NCI-H1417 (cell line): ENCODE measurements at places on chromosomes 12 and 14.
A peak's percentile ranks its signal among the peaks of the same experiment; 100 is the strongest.

- DNase-seq: peak; percentile 61
Measured at GRCh38 chr12:105736498-105736897, 402.3 kb downstream of the NUAK1 start.

DNA sequence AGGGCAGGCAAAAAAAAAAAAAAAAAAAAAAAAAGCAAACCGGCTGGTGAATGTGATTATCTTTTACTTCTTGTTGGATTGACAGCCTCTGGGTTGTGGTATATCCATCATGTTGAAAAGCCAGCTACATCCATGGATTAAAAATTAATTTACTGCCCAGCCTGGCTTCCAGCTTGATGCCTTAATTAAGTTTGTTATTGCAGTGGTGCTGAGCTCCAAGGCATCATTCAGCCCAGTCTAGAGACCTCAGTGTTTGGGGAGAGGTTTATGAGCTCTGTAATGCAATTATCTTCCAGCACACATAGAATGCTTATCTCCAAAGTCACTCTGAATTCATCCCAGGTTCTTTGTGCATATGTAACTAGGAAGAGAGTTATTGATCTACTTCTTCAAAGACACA, 114.8 kb downstream of the RIMBP2 start:
- DNase-seq: no peak

GRCh38 chr12:112170376-112170775, 45.0 kb downstream of the TRAFD1 start:
- DNase-seq: no peak

DNA sequence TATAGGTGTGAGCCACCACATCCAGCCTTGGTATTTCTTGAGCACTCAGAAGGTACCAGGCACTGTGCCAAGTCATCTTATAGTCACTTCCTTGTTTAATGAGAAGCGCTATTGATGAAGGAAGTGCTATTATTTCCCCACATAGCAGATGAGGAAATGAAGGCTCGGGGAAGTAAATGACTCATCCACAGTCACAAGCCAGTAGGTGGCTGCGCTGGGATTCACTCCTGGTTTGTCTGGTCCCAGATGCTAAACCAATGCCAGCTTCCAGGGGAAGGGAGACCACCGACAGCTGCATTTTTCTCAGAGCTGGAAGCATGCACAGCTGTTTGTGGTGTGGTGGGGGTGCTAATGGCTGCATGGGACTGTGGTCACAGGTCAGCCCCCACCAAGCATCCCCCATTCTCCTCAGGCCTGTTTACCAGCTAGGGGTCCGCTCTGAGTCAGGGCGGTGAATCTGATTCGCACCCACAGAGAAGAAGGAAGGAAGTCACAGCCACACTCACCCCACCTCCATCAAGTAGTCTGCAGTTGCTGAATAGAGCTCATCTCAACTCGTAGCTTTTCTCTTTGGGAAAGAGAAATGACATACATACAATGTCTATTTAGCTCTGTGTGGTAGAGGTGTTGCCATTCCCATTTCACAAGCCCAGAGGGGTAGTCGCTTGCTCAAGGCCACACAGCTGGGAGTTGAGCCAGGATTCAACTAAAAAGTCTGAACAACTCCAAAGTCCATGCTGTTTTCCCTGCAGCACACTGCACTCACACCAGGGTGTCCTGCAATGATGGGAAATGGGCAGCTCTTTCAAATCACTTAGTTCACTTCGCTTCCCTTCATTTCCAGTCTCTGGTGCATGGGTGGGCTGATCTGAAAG, 6.3 kb upstream of the LTBP2 start:
- no peak for DNase-seq

DNA sequence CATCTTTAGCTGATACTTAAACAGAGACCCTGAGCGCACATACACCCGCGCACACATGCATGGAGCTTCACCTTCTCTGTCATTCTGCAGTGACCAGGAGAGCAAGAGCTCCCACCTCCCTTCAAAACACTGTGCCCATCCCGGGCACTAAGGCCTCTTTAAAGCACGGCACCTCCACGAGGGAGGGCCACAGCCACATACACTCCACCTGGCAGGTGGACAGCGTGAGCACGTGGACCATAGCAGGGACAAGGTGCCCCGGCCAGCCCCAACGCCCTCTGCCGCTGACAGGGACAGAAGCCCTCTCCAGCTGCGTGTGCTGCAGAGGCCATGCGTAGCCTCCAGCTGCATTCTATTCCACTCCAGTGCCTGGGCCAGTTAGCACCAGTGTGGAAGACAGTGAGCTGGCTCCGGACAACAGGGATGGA, 5.4 kb downstream of the GAPDH start:
- DNase-seq: no peak

DNA sequence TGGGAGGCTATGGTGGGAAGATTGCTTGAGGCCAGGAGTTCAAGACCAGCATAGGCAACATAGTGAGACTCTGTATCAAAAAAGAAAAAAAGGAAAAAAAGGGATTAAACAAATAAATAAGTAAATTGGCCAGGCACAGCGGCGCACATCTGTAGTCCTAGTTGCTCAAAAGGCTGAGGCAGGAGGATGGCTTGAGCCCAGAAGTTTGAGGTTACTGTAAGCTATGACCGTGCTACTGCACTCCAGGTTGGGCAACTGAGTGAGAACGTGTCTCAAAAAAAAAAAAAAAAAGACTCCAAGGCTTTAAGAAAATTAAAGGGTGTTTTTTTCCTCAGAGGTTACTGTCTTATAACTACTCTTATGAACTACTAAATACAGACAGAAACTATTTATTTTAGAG, 11.7 kb downstream of the BEST3 start:
- DNase-seq: no peak

- DNase-seq: no peak
Measured at GRCh38 chr14:60212503-60213371, 36.3 kb upstream of the PPM1A start.

DNA sequence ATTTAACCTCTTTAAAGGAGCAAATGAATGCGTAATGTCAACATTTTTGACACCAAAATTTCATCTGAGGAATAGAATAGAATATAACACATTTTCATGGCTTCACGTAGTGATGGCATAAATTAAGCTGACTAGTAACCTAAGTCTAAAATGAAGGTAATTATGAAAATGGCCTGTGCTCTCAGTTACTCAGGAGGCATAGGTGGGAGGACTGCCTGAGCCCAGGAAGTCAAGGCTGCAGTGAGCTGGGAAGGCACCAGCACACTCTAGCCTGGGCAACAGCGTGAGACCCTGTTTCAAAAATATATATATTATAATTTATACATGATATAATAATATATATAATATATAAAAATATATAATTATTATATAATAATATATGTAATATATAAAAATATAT, 383.2 kb upstream of the ATP2B1 start:
- no peak for DNase-seq

DNA sequence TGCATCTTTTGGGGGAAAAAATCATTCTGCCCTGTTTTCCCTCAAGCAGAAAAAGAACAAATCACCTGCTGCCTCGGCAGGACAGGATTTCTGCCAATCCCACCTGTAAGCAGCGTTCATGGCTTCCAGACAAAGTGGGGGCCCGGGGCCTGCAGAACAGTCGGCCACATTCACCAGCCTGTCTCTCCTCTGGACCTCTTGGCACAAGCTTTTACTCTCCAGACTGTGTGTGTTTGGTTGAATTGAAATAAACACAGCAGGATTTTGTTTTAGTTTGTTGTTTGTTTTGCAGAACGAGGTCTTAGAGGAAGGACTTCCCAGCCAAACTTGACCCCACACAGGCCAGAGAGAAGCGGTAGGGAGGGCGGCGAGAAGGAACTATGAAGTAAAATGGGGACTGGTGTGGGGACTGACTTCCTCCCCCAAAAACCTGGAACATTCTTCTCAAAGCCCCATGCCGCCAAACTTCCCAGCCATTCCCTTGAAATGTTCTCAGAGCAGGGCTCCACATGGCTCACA, 41.7 kb upstream of the FOS start:
- no peak for DNase-seq

- no peak for DNase-seq
Measured at GRCh38 chr12:43277651-43278540, 274.1 kb downstream of the ADAMTS20 start.

DNA sequence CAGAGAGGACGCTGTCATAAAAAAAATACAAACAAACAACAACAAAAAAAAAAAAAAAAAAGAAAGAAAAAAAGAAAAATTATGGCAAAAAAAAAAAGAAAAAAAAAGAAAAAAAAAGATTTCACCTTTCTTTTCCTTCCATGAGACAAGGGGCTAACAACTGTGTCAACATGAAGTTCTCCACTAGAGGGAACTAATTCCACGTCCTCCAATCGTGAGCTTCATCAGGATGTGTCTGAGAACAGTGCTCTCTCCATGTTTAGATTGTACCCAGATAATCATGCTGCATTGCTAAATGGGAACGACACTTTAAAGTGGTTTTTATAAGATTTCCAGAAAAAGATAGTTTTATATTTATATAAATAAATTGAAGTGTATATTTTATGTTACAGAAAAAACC, 96.2 kb upstream of the PTPRB start:
- DNase-seq: peak; percentile 50

DNA sequence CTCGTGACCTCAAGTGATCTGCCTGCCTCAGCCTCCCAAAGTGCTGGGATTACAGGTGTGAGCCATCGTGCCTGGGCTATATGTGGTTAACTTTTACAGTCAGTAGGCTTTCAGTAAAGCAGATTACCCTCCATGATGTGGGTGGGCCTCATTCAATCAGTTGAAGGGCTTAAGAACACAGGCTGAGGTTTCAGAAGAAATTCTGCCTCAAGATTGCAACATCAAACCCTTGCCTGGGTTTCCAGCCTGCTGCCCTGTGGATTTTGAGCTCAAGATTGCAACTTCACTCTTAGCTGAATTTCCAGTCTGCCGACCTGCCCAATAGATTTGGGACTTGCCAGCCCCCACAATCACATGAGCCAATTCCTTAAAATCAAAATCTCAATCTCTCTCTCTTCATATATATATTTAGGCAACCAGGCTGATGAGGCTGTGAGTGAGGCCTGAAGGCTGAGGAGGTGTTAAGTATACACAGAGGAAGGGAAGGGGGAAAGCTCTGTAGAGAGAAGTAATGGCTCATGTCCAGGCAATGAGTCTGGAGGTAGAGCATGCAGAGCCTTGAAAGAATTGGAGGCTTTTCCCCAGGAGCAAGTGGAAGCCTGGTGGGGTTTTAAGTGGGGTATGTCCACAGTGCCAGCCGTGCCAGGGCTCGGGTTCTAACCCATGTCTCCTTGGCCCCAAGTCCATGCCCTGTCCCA, 33.3 kb upstream of the ACTN1 start:
- no peak for DNase-seq

GRCh38 chr14:59344691-59345455, 120.3 kb downstream of the GPR135 start:
- DNase-seq: no peak

DNA sequence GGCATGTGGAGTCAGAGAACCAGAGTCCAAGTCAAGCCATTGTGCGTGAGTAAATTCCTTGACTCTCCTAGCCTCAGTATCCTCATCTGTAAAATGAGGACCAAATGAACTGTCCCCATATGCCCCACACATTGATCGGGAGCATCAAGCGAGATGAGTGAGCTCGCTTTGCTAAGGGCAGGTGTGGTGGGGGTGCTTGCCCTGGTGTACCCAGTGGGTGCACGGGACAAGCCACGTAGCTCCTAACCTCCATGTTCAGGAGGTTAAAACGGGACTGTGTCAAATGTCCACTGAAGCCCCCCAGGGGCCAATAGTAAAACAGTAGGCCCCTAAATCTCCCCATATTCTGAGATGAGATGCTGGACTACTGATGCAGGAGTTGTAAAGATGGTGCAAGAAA, 60.9 kb downstream of the SERPINA3 start:
- no peak for DNase-seq

- DNase-seq: no peak
Measured at GRCh38 chr12:102120886-102121285, 903 bp downstream of the PARPBP start.

- DNase-seq: no peak
Measured at GRCh38 chr14:68655021-68655831, 137.6 kb downstream of the ZFP36L1 start.

- no peak for DNase-seq
Measured at GRCh38 chr12:28021704-28022103, 49.2 kb upstream of the PTHLH start.

- DNase-seq: no peak
Measured at GRCh38 chr12:90631591-90632212, 323.3 kb downstream of the CCER1 start.

DNA sequence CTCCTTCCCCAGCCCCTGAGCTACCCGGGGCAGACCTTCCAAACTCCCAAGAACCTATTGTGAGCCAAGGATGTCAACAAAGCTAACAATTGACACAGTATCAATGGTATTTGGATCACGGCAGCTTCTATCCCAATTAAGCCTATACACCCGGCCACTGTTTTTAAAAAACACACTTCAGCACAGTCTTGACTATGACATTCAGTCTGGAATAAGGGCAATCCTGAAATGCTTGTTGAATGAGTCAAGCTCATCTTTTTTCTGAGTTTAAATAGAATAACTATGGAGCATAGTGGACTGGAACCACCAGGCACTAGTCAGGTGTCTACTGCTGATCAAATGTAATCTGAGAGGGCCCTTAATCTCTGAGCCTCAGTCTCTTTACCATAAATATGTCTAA, 5.7 kb downstream of the DENND5B start:
- DNase-seq: no peak

- DNase-seq: no peak
Measured at GRCh38 chr14:36515896-36516718, 3.9 kb downstream of the NKX2-1 start.

DNA sequence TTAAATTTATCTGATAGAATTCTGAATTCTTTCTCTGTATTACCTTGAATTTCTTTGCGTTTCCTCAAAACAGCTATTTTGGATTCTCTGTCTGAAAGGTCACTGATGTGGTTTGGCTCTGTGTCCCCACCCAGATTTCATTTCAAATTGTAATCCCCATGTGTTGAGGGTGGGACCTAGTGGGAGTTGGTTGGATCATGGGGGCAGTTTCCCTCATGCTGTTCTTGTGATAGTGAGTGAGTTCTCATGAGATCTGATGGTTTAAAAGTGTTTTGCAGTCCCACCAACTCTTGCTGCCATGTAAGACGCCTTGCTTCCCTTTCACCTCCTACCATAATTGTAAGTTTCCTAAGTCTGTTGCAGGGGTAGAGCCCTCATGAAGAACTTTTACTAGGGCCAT, 34.1 kb upstream of the OR6J1 start:
- no peak for DNase-seq
